Right ventricle myocardium inferior (tissue), 1 donor: ENCODE measurements at places on chromosomes 7 and 10.

- DNase-seq, result no peak
Observed at GRCh38 chr7:73895626-73896025, 34.7 kb downstream of the TMEM270 start.

DNA sequence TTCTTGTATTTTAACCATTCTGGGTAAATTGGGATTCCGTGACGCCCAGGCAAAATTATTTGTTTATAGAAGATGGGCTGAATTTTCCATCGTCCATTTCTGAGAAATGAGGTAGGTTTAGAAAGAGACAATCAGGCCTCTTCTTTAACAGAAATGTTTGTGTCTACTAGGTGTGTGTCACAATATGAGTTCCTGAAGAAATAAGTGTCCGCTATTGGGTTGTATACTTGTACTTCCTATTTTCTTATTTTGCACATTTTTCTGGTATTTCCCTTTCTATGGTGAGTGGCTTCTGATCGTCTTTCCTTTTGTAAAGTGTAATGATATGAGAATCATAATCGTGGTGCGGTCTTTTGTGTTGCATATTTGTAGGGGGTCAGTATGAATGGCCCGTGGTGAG lies 83.9 kb downstream of the TCF7L2 start:
- DNase-seq, result no peak

DNA sequence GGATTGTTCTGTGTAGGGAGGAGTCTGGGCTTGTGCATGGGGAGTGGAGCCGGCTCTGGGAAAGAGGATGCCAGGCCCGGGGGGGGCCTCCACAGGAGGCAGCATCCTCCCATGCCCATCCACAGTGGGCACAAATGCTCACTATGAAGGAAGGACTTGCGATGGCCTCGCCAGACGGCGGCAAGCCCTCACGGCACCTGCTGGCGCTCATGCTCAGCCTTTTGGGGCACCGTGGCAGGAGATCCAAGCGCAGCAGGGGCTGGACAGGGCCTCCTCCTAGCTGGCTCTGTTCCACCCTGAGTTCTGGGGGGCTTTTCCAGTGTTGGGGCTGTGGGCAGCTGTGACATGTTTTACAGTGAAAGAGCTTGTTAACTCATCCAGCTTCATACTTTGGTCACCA lies 15.2 kb downstream of the MDH2 start:
- DNase-seq, result no peak

DNA sequence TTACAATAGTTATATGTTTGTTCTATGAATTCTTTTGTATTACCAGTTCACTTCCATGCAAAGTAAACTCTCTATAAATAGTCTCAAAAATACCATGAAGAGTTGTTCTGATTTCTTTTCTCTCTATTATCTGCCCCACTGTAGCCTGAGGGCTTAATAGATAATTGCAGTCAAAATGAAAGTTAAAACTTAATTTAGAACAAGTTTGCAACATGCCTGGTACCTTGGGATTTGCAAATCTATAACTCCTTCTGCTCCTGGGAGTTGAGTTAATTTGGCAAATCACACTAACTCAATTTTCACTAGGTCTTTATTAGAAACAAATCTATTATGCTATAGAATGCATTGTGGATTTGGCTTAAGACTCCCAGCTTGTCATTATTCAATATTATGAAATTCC lies 21.8 kb upstream of the NDUFA5 start:
- DNase-seq, result no peak

DNA sequence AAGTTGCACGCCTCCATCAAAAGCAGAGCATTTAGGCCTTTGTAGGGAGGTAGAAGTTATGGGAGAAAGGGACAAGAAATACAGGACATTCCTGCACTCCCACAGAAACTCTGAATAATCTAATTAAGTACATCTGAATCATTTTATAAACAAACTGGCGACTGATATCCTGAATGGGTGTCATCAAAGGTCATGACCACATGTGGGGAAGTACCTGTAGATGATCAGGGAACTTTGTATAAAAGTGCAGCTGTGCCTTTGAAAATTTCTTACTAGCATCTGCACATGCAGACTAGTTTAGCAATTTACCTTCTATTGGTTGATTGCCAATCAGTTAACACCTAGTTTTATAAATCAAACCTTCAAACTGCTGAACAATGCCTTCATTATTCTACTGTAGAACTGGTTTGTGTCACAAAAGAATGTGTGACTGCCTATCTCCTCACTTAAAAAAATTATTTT lies 17.1 kb downstream of the STEAP4 start:
- DNase-seq, result no peak

- no peak for DNase-seq
Observed at GRCh38 chr10:1860351-1860750, 123.0 kb upstream of the ADARB2 start.

DNA sequence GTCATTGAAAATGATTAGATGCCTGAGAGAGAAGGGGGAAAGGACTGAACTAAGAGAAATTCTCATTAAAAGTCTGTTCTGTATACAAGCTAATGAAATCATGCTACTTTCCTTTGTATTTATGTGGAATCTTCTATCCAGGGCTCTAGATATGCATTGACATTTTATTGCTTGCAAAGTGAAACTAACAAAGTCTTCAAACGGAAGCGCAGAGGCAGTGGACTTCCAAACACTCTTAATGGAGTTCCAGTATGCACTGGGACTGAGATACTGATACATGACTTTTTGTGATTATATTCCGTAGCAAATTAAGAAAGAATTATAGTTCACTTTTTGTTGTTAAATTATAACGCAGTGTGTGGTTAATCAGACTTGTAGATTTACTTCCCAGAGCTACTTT lies 166.8 kb upstream of the TBX20 start:
- DNase-seq, result no peak

DNA sequence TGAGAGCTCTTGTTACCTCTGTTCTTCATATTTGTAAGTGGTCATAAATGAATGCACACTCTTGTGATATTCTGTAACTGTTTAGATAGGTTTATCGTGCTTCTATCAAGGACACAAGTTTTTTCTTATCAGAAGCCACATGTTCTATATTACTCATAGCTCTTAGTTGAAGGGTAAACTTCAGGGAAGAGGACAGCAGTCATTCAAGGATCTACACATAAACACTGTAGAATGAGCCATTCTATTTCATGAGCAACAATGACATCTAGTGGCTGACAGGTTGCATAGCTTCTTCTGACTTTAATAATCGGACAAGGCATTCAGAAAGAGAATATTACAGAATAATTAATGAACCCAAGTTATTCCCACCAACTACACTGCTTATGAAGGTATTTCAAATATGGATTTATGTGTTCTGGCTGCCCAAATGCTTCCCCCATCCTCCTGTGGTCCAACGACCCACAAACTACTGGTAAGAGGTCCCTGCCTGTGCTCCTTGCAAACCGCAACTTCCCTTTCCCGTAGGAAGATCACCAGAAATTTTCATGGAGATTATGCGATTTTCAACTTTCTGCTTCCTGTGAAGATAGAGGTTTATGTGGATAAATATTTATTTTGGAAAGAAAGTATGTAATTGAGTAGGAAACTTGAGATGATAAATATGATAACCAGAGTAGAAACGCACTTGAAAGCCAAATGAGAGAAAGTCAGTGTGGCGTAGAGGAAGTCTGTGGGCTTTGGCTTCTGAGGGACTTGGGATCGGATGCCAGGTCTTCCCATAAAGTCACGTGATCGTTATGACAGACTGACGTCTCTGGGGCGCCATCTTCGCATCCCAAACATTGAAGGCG lies 16.8 kb upstream of the ABCB5 start:
- no peak for DNase-seq

DNA sequence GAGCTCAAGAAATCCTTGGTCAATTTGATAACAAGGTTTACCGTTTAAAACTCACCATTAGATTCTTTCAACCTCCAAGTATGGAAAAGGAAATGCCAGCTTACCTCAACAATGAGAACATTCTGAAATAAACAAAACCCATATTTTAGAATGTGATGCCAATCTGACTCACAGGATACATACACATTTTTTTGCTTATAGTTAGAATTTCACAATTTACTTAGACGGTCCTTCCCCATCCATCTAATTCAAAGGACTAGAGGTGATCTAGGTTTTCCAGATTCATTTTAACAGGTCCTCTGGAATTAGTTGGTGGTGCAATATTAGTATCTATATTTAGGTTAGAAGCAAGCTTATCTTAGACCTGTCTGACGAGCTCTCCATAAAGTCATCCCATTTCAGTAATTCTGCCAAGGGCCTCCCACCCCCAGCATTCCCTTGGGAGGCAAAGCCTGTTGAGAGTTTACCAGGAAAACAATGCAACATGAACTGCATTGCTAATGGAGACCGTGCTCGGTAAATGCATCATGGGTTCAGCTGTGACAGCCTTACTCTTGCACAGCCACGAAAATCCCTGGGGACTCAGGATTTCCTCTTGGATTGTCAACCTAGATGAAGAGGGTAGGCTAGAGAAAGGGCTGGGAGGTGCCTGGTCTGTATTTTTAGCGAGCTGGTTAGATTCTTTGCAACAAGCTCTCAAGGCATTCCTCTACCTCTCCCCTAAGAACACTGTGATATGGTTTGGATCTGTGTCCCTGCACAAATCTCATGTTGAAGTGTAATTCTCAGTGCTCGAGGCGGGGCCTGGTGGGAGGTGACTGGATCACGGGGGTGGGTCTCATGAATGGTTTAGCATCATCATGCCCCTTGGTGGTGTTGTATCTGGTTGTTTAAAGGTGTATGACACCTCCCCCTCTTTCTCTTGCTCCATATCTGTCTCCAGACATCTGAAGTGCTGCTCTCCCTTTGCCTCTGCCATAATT lies 93.8 kb downstream of the PRTFDC1 start:
- DNase-seq, result no peak

DNA sequence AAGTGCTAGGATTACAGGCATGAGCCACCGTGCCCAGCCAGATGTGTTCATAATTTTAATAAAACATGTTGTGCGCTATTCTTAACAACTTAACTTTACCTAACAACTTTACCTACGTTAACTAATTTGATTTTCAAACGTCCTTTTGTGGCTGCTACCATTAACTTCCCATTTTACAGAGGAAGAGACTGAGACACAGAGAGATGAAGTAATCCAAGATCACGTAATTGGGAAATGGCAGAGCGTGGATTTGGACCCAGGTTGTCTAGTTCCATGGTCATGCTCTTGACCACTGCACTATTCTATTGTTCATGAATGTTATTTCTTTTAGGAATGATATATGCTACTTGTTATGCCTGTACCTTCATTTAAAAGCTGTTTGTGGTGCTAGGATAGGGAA lies 80.3 kb upstream of the MTPN start:
- DNase-seq, result no peak

DNA sequence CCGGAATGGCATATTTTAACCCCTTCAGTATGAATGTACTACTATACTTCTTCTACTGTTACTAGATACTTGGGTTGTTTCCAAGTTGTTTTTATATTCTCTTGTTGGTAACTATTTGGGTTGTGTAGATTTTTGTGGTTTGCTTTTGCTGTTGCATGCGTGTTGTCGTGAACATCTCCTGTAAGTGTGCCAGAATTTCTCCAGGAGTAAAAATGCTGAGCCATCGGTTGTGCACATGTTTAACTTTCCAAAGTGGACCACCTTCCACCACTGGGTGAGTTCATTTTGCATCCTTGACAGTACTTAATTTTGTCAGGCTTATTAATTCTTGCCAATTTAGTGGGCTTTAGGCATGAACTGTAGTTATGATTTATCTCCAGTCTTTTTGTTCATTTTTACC lies 47.9 kb downstream of the CSGALNACT2 start:
- DNase-seq, result no peak

DNA sequence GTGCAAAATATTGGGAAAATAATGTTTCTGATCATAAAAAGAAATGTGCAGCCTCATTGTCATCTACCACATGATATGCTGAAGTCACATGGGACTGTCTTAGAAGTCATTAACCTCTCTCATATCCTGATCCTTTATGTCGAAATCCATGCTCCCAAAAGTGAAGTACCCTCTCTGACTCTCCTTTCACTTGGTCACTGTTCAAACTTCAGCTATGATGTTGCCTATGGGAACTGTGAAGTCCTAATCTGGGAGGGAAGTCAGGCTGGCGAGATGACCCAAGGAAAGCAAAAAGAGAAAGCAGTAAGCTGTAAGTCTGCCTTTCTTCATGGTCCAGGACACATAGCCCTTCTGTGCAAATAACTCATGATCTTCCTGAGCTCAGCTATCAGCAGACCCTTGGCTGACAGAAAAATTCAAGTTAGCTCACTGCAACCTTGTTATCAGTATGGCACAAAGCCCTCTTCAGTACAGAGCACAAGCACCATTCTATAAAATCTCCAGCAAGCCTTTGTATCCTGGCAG lies 29.5 kb downstream of the WASL start:
- DNase-seq, result no peak

DNA sequence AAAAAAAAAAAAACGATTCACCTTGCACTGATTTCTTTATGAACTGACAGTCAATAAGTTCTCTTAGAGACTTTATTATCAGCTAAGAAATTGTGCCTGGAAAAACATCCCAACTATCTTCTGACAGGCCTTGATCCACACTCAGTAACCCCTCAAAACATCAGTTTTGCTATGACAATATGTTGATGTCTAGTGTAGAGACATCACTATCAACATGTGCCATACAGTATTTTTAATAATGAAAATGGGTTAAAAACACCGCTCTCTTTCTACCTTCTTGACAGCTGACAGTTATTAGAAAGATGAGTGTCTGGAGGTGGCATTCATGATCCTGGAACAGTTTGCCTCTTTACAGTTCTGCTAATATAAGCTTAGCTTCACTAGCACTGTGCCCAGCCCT lies 175.8 kb upstream of the TMEM229A start:
- no peak for DNase-seq

DNA sequence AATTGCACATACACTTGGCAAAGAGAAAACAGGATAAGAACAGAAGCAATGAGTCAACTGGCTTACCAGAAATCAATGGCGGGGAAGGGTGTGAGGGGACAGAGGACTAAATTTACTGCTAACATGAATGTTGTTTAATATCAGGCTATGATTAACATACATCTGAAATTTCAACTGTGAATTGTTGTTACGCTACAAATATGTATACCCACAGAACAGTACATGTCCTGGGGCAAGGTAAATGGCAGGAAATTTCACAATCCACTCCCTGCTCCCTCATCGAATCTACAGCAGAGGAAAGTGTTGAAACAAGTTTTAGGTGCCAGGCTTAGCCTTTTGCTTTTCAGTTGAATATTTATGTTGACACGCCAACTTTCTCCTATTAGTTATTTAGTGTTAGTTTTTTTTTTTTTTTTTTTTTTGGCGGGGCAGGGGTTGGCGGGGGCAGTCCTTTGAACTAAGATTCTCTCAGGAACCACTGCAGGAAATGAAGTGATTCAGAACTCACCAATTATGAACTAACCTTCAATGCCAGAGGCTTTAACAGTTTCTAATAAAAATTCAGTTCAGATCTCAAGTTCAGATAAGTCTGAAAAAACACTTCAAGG lies 99.0 kb downstream of the UBE2H start:
- DNase-seq, result no peak

DNA sequence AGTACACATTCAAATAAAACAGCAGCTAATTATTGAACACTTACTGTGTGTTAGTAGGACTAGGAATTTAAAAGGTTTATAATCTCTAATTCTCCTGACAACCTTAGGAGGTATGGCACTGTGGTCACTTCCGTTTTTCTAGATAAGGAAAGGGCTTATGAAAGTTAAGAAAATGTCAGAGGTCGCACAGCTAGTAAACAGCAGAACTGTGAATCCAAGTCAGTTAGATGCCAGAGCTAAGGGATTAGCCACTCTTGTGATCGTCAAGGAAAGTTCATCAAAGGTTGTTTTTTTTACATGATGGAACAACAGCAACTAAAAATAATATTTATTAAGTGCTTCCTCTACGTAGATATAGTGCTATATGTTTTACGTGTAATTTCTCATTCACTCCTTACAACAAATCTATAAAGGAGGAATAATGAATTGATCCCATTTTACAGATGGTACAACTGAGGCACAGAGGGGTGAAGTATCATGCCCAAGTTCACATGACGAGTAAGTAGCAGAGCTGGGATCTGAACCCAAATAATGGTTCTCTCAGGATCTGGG lies 84.9 kb downstream of the NAMPT start:
- no peak for DNase-seq
